Osteocyte (in vitro differentiated cells): ENCODE measurements at places on chromosomes 3 and 15. TPM values are rescaled to one million over a fixed set of nuclear protein-coding genes. Genes with fewer than 3 reads are reported as not detected.

Gene FBXO40
- not detected in 2 replicates for total RNA-seq

- H3K36me3 ChIP-seq = no peaks in the 10 kb centered on the region
- no peak overlapping the region for H3K27ac ChIP-seq
- no peak overlapping the region for H3K4me3 ChIP-seq
- H3K4me1 ChIP-seq = no peaks in the 10 kb centered on the region
- H3K27me3 ChIP-seq = peaks cover 32% of the 10 kb centered on the region
- no peak for DNase-seq
Measured at GRCh38 chr3:180594631-180595558, 7.1 kb upstream of the TTC14 start.

GRCh38 chr3:99920481-99921376 lies 103.1 kb downstream of the CMSS1 start:
- H3K4me1 ChIP-seq = peaks cover 44% of the 10 kb centered on the region
- DNase-seq = no peak
- no peak overlapping the region for H3K4me3 ChIP-seq
- no peaks in the 10 kb centered on the region for H3K36me3 ChIP-seq
- H3K27me3 ChIP-seq = no peaks in the 10 kb centered on the region
- H3K27ac ChIP-seq = peak overlapping the region; percentile 46

Gene XCR1
- total RNA-seq = not detected in 2 replicates

DNA sequence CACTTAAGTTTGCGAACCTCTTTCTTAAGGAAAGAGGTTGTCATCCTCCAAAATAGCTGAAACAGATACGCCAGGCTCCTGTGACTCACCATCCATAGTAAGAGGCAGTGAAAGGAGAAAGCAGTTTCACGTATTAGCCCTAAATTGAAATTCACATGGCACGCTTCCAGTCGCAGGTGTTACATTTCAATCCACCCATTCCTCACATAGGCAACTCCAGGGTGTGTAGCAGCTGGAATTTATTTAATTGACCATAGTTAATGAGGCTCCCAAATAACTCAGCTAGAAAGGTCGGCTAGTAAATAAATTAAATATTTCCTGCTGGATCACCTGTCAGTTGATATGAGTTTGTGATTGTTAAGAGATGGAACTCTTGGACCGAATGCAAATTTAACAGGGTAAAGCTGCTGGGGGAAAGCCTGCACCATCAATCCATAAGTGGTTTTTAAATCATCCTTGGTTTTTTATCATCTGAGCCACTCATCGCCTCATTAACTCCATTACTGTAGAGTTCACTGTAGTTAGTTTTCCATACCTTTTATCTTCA lies 19.6 kb downstream of the NSUN3 start:
- no peaks in the 10 kb centered on the region for H3K27me3 ChIP-seq
- no peak overlapping the region for H3K27ac ChIP-seq
- H3K4me1 ChIP-seq = no peaks in the 10 kb centered on the region
- no peak overlapping the region for H3K4me3 ChIP-seq

- H3K27ac ChIP-seq = no peak overlapping the region
- no peaks in the 10 kb centered on the region for H3K27me3 ChIP-seq
- no peaks in the 10 kb centered on the region for H3K36me3 ChIP-seq
Measured at GRCh38 chr3:135106445-135106844, 311.4 kb downstream of the EPHB1 start.

- H3K36me3 ChIP-seq = peaks cover 45% of the 10 kb centered on the region
- DNase-seq = no peak
- H3K4me1 ChIP-seq = peaks cover 61% of the 10 kb centered on the region
- H3K4me3 ChIP-seq = no peak overlapping the region
- no peak overlapping the region for H3K27ac ChIP-seq
Measured at GRCh38 chr3:16474920-16475319, 38.6 kb downstream of the RFTN1 start.

GRCh38 chr3:86930181-86930580 lies 60.8 kb downstream of the VGLL3 start:
- H3K36me3 ChIP-seq = no peaks in the 10 kb centered on the region
- H3K4me1 ChIP-seq = peaks cover 66% of the 10 kb centered on the region
- peak overlapping the region; percentile 91 for H3K27ac ChIP-seq
- no peak overlapping the region for H3K4me3 ChIP-seq
- DNase-seq = no peak
- no peaks in the 10 kb centered on the region for H3K27me3 ChIP-seq

Gene CLRN1
- total RNA-seq = not detected in 2 replicates

GRCh38 chr3:134242649-134243617 lies 7.7 kb downstream of the RYK start:
- H3K36me3 ChIP-seq = no peaks in the 10 kb centered on the region
- peak overlapping the region; percentile 61 for H3K27ac ChIP-seq
- peaks cover 71% of the 10 kb centered on the region for H3K4me1 ChIP-seq
- DNase-seq = no peak

DNA sequence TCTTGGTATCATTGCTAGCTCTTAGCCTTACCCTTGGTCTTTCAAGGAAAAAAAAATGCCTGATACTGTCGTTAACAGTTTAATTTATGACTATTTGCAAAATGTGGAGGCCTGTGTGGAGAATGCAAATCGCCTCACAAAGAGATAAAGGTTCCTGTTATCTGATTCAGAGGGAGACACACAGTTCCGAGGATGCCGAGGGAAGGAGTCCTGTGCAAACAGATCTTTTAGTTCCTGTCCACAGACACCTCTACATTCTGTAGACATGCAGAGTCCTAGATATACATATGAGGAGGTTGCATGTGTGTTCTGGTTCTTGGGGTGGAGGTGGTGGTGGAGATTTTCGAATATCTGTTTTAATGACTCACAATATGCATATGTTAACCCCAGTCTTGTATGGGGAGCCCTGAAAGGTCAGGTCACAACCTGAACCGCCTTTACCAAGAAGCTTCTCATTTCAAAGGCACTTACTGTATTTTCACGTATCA lies 5.7 kb downstream of the NR2F2 start:
- no peaks in the 10 kb centered on the region for H3K27me3 ChIP-seq
- H3K27ac ChIP-seq = peak overlapping the region; percentile 96
- no peak for DNase-seq

DNA sequence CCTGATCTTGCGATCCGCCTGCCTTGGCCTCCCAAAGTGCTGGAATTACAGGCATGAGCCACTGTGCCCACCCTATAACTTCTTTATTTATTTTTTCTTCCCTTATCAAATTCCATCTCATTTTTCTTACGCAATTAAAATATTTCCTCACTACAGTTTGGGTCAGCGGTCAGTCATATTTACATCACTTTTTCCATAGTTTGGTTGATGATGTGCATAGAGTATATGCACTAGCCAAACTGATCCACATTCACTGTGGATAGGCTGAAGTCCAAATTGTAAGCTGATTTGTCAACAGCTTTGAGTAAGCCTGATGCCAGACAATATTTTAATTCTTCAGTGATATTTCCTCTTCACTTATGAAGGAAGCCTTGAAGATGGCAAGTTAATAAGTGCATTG lies 256.3 kb downstream of the TIGIT start:
- H3K4me3 ChIP-seq = no peak overlapping the region
- H3K27ac ChIP-seq = no peak overlapping the region

Gene STXBP5L
- total RNA-seq = not detected in 2 replicates

- H3K4me1 ChIP-seq = no peaks in the 10 kb centered on the region
- DNase-seq = no peak
- peaks cover 3% of the 10 kb centered on the region for H3K36me3 ChIP-seq
- no peaks in the 10 kb centered on the region for H3K27me3 ChIP-seq
Measured at GRCh38 chr3:189646853-189647542, 15.8 kb downstream of the TP63 start.

Gene IL12A
- 0.50 TPM in 1 of 2 replicates, not detected in the other for total RNA-seq

- peak overlapping the region; percentile 87 for H3K27ac ChIP-seq
- peaks cover 56% of the 10 kb centered on the region for H3K4me1 ChIP-seq
- DNase-seq = no peak
- peaks cover 25% of the 10 kb centered on the region for H3K36me3 ChIP-seq
- no peaks in the 10 kb centered on the region for H3K27me3 ChIP-seq
Measured at GRCh38 chr15:63040954-63041353, 1.6 kb upstream of the TPM1 start.

DNA sequence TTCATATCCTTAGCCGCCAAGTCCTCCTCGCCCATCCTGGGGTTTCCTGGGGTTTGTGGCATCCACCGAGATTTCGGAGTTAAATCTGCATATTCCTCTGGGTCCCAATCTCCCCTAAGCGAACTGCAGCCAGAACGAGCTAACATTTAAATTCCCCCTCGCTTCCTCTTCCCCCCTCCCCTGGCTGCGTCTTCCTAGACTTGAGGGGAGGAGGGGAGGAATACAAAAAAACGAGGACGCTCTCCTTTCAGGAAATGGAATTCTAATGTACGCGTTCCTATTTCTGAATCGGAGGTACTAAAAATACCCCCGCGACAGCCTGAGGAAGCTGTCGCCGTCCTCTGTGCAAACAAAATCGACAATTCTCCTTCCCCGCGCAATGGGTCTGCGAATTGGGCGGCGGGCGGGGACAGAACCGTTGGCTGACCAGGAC lies 5.6 kb downstream of the FEZF2 start:
- H3K36me3 ChIP-seq = no peaks in the 10 kb centered on the region
- DNase-seq = no peak
- no peak overlapping the region for H3K27ac ChIP-seq

DNA sequence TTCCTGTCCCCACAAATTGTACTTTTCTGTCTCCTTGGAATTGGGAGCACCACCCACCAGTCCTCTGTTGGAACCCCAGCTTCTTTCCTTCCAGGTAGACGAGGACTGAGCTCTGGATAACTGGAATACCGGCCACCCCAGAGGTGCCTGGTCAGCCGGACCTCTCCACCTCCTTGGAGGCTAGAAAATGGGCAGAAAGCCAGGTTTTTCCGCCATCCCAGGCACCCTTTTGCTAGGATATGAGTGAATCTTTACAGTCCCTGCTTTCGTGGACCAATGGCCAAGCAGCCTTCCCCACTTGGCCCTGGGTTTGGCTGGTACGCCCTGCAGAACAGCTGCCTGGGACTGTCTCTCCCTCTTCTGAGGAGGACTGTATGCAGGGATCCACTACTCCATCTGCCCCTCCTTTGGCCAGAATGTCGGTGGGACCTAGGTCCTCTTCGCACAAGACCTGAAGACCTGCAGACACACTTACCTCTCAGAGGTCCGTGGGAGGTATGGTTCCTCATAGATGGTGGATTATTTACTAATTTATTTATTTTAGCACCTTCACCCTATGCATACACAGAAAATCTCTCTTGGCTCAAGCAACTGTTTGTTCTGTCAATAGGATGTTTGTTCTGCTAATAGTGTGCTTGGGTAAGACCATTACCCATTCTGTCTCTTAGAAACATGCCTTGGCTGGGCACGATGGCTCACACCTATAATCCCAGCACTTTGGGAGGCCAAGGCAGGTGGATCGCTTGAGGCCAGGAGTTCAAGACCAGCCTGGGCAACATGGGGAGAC lies 8.6 kb upstream of the CHAC1 start:
- H3K4me3 ChIP-seq = no peak overlapping the region
- H3K36me3 ChIP-seq = no peaks in the 10 kb centered on the region
- H3K27me3 ChIP-seq = peaks cover 2% of the 10 kb centered on the region
- peaks cover 24% of the 10 kb centered on the region for H3K4me1 ChIP-seq
- DNase-seq = no peak

- no peaks in the 10 kb centered on the region for H3K36me3 ChIP-seq
- H3K27ac ChIP-seq = no peak overlapping the region
- H3K4me1 ChIP-seq = no peaks in the 10 kb centered on the region
- H3K27me3 ChIP-seq = no peaks in the 10 kb centered on the region
Measured at GRCh38 chr15:40192942-40193341, 32.1 kb downstream of the BUB1B start.

Gene PIERCE2
- total RNA-seq = 3.0 TPM in 2 replicates

- no peaks in the 10 kb centered on the region for H3K27me3 ChIP-seq
- no peaks in the 10 kb centered on the region for H3K36me3 ChIP-seq
- DNase-seq = no peak
- peaks cover 15% of the 10 kb centered on the region for H3K4me1 ChIP-seq
- H3K27ac ChIP-seq = no peak overlapping the region
Measured at GRCh38 chr3:23254282-23254681, 51.2 kb downstream of the UBE2E2 start.

DNA sequence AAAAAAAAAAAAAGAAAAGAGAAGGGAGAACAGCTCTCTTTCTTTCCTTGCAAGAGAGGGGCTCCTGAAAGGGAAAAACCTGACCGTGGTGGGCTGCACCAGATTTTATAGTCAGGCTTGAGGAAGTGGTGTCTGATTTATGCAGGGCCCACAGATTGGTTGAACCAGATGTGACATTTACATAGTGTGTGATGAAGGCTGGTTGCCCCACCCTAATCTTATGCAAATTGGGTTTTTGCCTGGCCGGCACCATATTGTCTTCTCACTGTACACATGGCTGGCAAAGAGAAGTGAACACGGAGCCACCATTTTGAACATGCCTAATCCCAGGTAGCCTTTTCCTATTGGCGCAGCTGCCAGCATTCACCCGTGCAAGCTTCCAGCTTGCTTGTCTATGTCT lies 154.4 kb downstream of the OXSM start:
- H3K27ac ChIP-seq = no peak overlapping the region
- H3K36me3 ChIP-seq = no peaks in the 10 kb centered on the region
- no peak for DNase-seq
- H3K4me1 ChIP-seq = no peaks in the 10 kb centered on the region

- no peak overlapping the region for H3K4me3 ChIP-seq
- peaks cover 17% of the 10 kb centered on the region for H3K4me1 ChIP-seq
- H3K27me3 ChIP-seq = peaks cover 10% of the 10 kb centered on the region
- H3K27ac ChIP-seq = no peak overlapping the region
- no peak for DNase-seq
Measured at GRCh38 chr15:63473999-63474809, 30.2 kb upstream of the USP3 start.

GRCh38 chr3:166123576-166123975 lies 286.4 kb upstream of the BCHE start:
- H3K27ac ChIP-seq = no peak overlapping the region
- no peak overlapping the region for H3K4me3 ChIP-seq
- H3K4me1 ChIP-seq = no peaks in the 10 kb centered on the region
- DNase-seq = no peak
- H3K27me3 ChIP-seq = no peaks in the 10 kb centered on the region

DNA sequence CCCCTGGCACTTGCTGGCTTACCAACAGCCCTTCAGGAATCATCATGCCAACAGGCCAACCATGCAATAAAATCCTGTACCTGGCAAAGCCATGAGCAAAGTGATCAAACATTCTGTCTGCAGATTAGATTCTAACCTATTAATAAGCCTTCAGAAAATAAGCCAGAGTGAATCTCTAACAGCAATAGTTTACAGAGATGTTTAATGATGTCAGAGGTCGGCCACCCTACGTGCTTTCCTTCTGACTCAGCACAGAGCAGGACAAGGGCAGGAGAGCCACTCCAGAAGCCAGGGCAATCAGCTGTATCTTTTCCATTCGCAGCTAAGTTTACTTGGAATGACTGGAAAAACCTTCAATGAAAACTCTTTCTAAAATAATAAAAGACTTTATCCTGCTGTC lies 13.1 kb downstream of the COL8A1 start:
- H3K27ac ChIP-seq = peak overlapping the region; percentile 85
- no peaks in the 10 kb centered on the region for H3K27me3 ChIP-seq
- H3K4me1 ChIP-seq = peaks cover 93% of the 10 kb centered on the region
- no peak for DNase-seq
